ENCODE measurements at places on chromosomes 3 and 15.

- peak; percentile 73 for DNase-seq
These were observed 41.3 kb upstream of the ICE2 start for GRCh38 chr15:60520013-60520824.

- no peak for DNase-seq
These were observed 571.8 kb upstream of the IL12A start for GRCh38 chr3:159416856-159417255.

- no peak for DNase-seq
These were observed 94.1 kb downstream of the CADPS start for GRCh38 chr3:62781121-62781520.

GRCh38 chr15:65938604-65939003 lies 69.3 kb downstream of the RAB11A start:
- DNase-seq, result no peak

DNA sequence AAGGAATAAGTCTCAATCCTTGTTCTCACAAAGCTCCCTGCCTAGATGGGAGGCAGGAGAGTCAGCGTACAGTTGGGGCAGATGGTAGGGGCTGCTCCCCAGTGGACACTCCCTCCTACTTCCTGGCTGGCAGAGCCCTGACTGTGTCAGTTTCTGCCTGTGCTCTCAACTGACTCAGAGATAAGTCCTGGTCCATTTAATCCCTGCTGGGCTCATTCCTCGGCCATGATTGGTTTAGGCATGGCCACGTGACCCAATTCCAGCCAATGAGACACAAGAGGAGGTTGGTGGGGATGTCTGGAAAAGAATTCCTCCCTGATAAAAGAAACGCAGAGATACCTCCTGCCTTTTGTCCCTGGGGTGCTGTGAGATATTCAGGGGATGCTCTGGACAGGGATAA lies 118.1 kb upstream of the SLC6A11 start:
- no peak for DNase-seq

GRCh38 chr15:69536726-69537512 lies 84.3 kb downstream of the RPLP1 start:
- DNase-seq, result no peak

DNA sequence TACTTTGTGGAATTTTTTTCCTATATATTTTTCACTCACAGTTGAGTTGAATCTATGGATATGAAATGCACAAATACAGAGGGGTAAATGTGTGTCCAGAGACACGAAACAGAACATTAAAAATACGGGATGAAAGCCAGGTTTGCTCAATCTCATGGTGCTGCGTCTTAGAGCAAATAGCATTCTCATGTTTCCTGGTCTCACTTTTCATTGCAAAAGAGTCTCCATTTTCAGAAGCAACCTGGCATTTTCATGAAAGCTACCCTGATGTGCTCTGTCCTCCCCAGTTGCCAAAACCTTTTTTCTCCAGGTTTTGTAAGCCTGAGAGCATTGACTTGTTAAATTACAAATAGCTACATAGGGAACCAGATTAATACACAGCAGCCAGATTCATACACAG lies 49.5 kb upstream of the MBNL1 start:
- no peak for DNase-seq

GRCh38 chr3:61340931-61341461 lies 89.7 kb upstream of the FHIT start:
- no peak for DNase-seq

Measured in activated CD4-positive, alpha-beta T cell treated with anti-CD3 and anti-CD28 coated beads, Interleukin-2, amount 50 U/mL, for 16 hours (primary cell).